ENCODE measurements at places on chromosomes 7 and 10.

DNA sequence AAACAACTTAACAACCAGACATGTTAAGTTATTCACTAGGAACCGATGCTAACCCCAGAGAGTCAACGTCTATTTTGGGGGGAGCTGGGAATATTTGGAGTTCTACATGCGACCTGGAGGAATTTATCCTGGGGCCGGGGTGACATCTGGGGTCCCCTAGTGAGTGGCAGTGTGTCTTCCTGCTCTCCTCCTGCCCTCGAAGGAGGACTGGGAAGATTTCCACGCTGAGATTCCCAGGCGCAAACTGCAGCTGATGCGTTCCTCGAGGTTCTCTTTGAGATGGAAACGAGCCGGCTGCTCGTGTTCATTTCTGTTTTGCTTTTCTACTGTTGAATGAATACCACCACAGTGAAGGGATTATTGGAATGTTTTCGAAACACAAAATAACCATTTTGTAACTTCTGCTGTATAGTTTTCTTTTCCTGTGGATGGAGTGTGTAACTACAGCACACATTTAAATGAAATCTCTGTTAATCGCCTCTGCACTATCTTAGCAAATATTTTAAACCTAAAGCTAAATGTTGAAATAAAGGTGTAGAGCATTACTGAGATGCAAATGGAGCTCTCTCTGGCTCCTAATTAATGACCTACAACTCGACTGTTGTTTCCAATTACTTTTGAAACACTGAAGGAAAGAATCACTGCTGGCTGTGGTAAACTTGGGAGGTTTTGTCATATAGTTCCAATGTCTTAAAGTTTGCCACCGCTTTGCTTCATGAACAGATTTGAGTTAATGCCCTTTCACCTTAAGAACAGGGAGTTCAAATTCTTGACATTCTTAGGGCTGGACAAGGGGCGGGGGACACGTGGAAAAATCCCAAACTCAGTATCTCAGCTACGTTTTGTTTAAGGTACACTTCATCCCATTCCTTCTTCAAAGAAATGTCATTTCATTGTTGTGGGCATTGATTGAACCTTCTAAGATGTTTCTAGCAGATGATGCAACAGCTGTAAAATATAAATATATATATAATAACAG lies 21.1 kb downstream of the GATA3 start:
- no peak for DNase-seq

DNA sequence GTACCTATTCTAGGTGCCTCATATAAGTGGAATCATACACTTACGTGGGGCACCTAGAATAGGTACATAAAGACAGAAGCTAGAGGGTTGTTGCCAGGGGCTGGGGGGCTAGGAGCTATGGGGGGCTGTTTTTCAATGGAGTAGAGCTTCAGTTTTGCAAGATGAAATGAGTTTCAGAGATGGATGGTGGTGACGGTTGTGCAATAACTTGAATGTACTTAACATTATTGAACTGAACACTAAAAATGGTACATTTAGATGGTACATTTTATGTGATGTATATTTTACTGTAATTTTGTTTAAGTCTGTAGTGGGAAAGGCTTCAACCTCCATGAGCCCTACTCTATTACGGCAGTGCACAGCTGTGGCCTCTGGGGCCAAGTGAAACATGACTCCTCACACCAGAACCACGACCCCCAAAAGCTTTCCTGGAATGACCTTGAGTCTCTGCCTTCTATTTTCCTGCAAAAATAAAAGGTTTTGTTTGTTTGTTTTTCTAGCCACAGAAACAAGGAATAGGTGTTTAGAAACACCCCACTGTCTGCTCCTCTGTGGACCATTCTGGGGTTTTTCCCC lies 147.3 kb upstream of the PLXNA4 start:
- DNase-seq = no peak

DNA sequence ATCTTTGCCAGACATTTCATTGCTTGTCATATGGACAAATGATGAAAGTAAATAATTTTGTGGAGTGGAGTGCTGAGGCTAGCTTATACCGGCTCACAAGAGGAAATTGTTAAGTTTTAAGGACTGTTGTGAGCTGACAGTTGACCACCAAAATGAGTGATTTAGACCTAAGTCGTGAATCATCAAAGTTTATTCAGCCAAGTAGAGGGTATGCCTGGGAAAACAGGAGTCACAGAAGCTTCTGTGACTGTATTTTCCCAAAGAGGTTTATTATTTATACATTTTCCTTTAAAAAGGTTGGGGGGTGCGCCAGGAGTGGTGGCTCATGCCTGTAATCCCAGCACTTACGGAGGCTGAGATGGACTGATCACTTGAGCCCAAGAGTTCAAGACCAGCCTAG lies 21.8 kb downstream of the MRPS24 start:
- DNase-seq = no peak

- DNase-seq = no peak
Observed at GRCh38 chr7:128701062-128701785, 29.1 kb downstream of the GARIN1A start.

DNA sequence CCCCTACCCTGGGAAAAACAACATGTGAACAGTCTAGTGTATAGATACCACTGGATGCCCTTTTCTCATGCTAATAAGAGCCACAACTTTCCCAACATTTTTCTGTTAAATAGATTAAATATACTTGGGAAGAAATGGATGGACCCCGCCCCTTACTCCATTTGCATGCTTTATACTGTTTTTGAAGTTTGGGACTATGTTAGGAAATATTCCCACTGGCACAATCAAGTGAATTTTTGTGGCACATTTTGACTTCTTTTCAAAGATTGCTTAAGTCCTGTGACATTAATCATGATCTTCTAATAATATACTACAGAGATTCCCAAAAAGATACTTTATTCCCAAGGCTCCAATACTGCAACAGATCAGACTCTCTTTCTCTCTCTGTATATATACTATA lies 216.6 kb downstream of the TWIST1 start:
- no peak for DNase-seq

GRCh38 chr10:81031774-81032173 lies 494.1 kb downstream of the SH2D4B start:
- no peak for DNase-seq

GRCh38 chr7:45082031-45082830 lies 6.5 kb downstream of the NACAD start:
- no peak for DNase-seq

DNA sequence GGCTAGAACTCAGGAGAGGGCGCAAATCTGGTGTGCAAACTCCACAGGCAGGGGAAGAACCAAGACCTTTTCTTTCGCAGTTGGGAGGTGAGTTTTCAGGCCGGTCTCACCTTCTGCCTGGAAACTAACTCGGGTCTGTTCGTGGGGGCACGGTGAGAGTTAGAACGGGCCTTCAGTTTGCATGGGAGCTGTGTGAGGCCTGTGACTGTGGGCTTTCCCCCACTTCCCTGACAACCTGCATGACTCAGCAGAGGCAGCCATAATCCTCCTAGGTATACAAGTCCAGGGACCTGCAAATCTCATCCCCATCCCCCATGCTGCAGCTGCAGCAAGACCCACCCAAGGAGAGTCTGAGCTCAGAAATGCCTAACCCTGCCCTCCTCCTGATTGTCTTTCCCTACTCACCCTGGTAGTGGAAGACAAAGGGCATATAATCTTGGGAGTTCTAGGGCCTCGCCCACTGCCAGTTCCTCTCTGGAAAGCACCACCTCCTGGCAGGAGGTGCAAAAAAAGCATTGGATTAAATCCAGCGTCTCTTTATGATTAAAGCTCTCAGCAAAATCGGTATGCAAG lies 194.9 kb upstream of the ETV1 start:
- DNase-seq = no peak

DNA sequence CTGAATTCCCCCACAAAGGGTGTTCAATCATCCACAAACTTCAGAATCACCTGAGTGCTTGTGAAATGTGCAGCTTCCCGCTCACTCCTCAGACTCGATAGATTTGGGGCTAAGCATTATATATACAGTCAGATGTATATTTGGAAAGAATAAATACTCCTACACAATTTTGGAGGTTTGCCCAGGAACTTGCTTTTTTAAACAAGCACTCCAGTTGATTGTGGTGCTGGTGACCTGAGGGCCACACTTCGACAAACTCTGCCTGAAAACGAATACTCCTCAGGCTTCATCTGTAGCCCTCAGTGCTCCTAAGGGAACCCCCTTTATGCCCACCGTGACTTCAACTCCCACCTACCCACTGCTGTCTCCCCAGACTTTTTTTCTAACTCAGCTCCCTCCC lies 211.6 kb downstream of the INHBA start:
- DNase-seq = no peak

GRCh38 chr7:86937363-86937878 lies 122.0 kb downstream of the ELAPOR2 start:
- DNase-seq = no peak

DNA sequence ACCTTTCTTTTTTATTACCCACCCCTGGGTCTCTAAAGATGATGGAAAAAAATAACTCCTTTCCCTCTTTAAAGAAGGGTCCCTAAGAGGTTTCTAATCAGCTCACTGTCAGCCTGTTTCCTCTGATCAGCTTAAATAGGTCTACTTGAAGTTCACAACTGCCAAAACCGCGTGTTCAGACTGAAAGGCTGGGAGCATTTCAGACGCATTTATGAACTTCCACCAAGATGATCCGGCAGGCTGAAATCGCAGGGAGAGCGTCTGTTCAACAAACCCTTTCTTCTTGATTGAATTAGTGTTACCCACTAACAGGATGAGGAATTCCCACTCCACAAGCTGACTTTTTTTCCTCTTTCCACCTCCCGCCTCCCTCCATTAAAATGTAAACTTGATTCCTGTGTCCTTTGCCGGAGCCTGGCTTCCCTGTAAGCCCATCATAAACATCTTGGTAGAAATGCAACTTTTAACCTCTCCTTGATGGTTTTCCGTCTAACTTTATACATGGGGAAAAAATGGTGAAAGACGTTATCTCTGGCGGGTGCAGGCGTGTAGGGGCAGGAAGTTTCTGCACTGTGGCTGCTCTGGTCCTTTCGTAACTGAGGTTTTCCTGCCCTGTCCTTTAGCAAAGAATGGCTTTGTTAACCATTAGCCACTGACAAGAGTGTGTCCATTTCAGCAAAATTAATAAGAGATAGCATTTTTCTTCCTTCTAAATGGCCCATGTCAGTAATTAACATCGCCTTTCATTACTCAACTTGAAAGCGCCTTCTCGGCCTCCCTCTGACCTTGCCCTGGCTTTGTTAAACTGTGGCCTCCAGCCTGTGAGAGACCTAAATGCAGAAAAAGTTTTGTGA lies 130.7 kb downstream of the BAMBI start:
- DNase-seq = no peak

DNA sequence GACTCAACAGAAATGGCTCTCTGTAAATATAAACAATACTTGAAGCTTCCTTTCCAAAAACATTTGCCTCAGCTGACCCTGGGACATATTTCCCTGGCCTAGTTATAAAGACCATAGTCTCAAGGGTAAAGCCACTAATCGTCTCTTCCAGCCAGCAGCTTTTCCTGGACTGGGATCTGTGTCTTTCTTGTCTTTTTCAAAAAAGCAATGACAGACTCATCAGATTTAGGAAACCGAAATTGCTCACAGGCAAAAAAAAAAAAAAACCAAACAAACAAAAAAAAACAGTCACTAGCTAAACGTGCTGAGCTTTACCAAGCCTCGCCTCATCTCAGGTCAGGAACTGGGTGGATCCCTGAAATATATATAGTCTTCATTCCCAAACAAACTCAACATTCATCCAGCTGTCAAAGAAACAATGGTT lies 23.5 kb downstream of the STN1 start:
- no peak for DNase-seq

DNA sequence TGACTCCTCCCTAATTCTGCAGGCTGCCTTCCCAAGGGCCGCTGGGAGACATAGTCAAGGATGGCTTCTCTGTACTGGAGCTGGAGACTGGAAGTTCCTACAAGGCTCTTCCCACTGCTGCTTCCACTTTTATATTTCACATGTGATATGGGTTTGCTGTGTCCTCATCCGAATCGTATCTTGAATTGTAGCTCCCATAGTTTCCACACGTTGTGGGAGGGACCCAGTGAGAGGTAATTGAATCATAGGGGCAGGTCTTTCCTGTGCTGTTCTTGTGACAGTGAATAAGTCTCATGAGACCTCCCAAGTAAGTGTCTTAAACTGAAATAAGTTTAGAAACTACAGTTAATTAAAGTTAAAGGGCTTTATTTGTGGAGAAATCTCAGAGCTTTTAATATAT lies 47.0 kb upstream of the BICC1 start:
- no peak for DNase-seq

DNA sequence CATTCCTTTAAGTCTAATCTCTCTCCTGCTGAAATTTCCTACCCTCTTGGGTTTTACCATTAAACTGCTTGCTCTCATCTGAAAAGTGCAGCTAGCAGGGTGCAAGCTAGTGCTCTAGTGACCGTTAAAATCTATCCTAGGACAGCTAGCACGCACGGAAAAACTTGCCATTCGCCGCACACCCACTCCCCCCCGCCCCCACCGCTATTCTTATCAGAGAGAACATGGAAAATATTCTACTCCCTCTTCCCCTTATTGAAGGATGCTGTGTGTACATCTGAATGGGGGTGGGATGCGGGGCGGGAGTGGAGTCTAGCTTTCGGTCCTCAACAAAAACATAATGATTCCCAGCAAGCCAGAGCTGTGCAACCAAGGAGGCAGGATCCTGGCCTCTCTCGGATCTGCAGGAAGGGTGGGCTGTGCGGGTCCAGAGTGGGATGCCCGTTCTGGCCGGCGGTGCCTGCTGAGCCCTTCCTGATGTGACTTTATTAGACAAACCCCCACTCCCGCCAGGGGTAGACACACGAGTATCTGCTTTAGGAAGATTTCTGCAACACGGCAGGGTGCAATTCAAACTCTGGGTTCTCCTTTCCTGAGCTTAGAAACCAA lies 1.1 kb upstream of the ADRA2A start:
- no peak for DNase-seq

GRCh38 chr7:134071355-134072331 lies 55.5 kb upstream of the LRGUK start:
- no peak for DNase-seq

GRCh38 chr7:143507094-143507518 lies 29.4 kb downstream of the TAS2R41 start:
- DNase-seq = no peak

DNA sequence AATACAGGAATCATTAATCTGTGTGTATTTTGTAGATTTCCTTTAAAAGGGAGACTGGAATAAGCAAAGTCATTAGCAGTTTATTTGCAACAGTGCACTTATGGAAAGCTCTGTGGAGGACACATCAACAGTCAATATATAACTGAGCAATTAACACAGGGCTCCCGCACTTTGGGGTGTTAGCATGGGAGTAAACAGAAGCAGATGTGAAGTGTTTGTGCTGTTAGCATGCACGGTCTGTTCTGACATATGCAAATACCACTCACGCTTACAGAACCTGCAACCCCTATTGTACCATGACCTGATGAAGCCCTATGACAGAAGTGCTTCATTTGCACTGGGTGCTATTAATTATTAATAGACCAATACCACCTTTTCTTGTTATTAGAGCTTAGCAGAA lies 118.9 kb downstream of the PPP1R3A start:
- no peak for DNase-seq

GRCh38 chr7:82335927-82336326 lies 107.7 kb downstream of the CACNA2D1 start:
- DNase-seq = no peak

GRCh38 chr10:116588995-116589394 lies 1.8 kb upstream of the PNLIPRP1 start:
- DNase-seq = no peak

- no peak for DNase-seq
Observed at GRCh38 chr10:132399117-132400035, 2.4 kb downstream of the PWWP2B start.
